CD4-positive, alpha-beta T cell treated with Interleukin-15 for 4 hours (primary cell): ENCODE measurements at places on chromosomes 5 and 9.

GRCh38 chr5:145925803-145926202 is 10.6 kb upstream of the SH3RF2 start:
- no peak for DNase-seq

GRCh38 chr9:136714096-136714892 is 1.9 kb downstream of the DIPK1B start:
- no peak for DNase-seq

- no peak for DNase-seq
Observed at GRCh38 chr5:133050521-133050920, 1.3 kb upstream of the HSPA4 start.

- no peak for DNase-seq
Observed at GRCh38 chr9:125650271-125650737, 56.7 kb downstream of the MAPKAP1 start.

GRCh38 chr5:180852495-180852894 is 8.6 kb downstream of the ZFP62 start:
- DNase-seq = no peak

DNA sequence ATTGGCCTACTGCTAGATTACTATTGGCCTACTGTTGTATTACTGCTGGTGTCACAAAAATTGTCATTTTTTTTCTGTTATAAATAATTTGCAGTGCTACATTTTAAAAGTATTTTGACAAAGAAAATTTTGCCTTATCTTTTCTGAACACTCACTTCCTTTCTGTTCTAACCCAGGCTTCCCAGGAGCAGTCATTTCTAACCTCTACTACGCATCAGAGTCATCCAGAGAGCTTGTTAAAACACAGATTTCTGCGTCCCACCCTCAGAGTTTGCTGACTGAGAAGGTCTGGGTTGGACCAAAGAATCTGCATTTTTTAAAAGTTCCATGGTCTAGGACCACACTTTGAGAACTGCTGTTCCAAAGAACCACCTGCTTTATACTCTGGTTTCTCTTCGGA is 306.1 kb downstream of the GLIS3 start:
- DNase-seq = no peak

DNA sequence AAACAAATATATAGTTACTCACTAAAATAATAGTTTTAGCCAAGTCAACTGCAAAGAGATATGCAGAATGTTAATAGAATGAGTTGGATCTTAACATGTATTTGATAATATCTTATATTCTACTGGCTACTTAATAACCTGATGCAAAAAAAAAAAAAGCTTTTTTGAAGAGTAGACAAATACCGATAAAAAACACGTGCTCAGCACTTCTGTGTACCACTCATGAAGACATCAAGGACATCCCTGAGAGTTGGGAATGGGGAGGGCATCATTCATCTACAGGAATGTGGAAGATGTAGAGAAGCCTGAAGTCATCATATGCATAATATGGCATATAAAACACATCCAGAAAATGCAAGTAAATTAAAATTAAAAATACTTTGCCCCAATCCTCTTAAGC is 43.2 kb upstream of the RANBP3L start:
- no peak for DNase-seq

DNA sequence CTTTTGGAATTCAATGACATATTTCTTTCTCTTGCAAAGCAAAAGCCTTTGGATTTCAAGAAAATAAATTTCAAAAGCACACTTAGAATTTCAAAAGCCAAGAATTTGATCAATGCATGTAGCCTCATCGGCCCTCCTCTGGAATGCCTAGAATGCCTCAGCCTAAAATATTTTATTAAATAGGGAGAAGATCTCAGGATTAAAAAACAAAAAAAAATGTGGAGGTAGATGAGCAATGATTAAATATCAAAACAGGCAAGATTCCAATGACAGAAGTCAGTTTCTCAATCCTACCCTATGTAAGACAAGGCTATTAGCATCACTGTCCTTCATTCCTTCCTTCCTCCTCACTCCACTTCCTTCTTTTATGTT is 169.0 kb downstream of the CDH6 start:
- DNase-seq = no peak

DNA sequence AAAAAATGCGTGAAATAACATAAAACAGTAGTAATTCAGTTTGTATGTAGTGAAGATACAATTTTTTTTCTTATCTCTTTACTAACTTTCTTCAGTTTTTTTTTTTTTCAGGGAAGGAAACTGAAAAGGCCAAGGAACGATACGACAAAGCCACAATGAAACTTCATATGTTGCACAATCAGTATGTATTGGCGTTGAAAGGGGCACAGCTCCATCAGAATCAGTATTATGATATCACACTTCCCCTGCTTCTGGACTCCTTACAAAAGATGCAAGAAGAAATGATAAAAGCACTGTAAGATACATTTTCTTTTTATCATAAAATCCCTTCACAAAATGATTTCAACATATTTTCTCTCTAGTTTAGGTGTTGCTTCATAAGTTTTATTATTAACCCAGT is 120.0 kb downstream of the FER start:
- no peak for DNase-seq

GRCh38 chr5:172427202-172427601 is 27.1 kb downstream of the SH3PXD2B start:
- no peak for DNase-seq
